Neural progenitor cell (in vitro differentiated cells): ENCODE measurements at places on chromosomes 11 and 22. TPM values are rescaled to one million over a fixed set of nuclear protein-coding genes. Genes with fewer than 3 reads are reported as not detected.

- H3K27ac ChIP-seq: no peak overlapping the region
- no peaks in the 10 kb centered on the region for H3K36me3 ChIP-seq
- H3K27me3 ChIP-seq: no peaks in the 10 kb centered on the region
- H3K4me3 ChIP-seq: no peak overlapping the region
Measured at GRCh38 chr11:36743039-36743438, 145.0 kb upstream of the RAG2 start.

- H3K27ac ChIP-seq: no peak overlapping the region
- H3K36me3 ChIP-seq: no peaks in the 10 kb centered on the region
- H3K4me1 ChIP-seq: peaks cover 11% of the 10 kb centered on the region
- H3K27me3 ChIP-seq: no peaks in the 10 kb centered on the region
Measured at GRCh38 chr11:83035070-83035854, 36.4 kb downstream of the RAB30 start.

DNA sequence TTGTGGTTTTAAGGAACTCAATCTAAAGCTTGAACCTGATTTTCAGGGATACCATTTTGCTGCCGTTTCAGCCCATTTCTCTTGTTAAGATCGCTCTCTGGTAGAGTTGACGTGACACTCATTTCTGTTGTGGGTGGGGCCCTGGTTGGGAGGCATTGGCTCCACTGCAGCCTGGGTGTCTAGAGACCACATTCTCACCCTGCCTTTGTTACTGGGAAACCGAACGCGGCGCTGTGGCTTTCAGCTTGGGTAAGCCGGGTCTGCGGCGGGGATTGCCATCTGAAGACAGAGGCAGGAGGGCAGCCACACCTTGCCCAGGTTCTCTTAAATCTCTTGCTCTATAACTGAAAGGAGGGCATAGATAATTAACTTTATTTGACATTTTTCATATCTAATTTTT, 3.2 kb downstream of the EHF start:
- no peak overlapping the region for H3K4me3 ChIP-seq
- peaks cover 4% of the 10 kb centered on the region for H3K4me1 ChIP-seq
- no peak overlapping the region for H3K27ac ChIP-seq

DNA sequence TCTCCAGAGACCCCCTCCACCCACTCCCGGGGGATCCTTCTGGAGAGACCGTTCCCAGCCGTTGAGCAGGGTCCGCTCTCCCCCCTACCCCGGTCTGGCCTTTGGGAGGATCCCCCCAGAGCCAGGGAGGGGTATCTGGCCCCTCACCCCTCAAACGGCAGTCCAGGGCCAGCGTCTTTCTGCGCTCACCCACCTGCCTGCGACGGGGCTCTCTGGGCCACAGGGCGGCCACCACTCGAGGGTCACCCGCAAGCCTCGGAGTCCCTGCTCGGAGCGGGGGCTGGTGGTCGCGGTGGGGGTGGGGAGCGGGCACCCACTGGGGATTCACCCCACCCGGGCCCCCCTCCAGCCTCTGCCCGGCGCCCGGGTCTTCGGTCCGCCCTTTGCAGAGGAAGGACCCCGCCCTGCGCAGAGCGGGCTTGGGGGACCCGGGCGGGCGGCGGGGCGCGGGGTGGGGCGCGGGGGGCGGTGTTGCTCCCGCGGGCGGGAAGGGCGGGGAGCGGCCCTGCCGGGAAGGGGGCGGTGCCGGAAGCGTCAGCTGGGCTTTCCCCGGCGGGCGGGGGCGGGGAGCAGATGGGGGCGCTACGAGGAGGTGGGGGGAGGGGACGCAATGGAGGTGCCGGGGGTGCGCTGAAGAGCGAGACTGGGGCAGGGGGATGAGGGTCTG, 16.6 kb downstream of the CRELD2 start:
- no peaks in the 10 kb centered on the region for H3K36me3 ChIP-seq
- H3K4me3 ChIP-seq: peak overlapping the region; percentile 37
- DNase-seq: peak; percentile 65
- H3K27ac ChIP-seq: no peak overlapping the region
- H3K4me1 ChIP-seq: peaks cover 15% of the 10 kb centered on the region

GRCh38 chr11:31875866-31876560, 64.9 kb upstream of the PAX6 start:
- no peak overlapping the region for H3K27ac ChIP-seq
- no peaks in the 10 kb centered on the region for H3K27me3 ChIP-seq
- DNase-seq: peak; percentile 68
- no peaks in the 10 kb centered on the region for H3K36me3 ChIP-seq
- no peak overlapping the region for H3K4me3 ChIP-seq
- peaks cover 45% of the 10 kb centered on the region for H3K4me1 ChIP-seq

DNA sequence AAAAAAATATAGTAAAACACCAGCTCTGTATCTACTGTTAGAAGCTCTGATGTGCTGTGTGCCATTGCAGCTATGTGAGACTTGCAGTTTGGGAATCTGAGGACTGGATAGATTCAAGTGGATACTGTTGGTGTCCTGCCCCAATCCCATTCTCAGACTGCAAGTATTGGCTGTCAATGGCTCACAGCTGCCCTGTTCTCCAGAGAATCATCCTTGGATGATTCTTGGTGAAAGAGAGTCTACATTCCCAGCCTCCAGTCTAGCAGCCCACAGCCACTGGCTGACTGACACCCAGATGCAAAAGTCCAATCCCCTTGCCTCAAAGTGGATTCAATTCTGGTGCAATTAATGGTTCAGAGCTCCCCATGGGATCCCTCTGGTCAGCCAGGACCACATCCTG, 206.1 kb upstream of the MTNR1B start:
- no peak overlapping the region for H3K4me3 ChIP-seq
- no peaks in the 10 kb centered on the region for H3K36me3 ChIP-seq
- peaks cover 20% of the 10 kb centered on the region for H3K4me1 ChIP-seq
- H3K27ac ChIP-seq: no peak overlapping the region
- H3K27me3 ChIP-seq: no peaks in the 10 kb centered on the region

- no peak for DNase-seq
- H3K4me1 ChIP-seq: peaks cover 11% of the 10 kb centered on the region
Measured at GRCh38 chr11:35823742-35824298, 120.0 kb upstream of the LDLRAD3 start.

TREH gene
- total RNA-seq: not detected in 2 replicates

RIBC2 gene
- 0.59 and 2.0 TPM in 2 replicates for total RNA-seq
